AG04450 (cell line): ENCODE measurements at places on chromosomes 5 and 9.
A peak's percentile ranks its signal among the peaks of the same experiment; 100 is the strongest.

GRCh38 chr9:128341435-128341849 is 1.1 kb downstream of the SLC27A4 start:
- no peak for DNase-seq

DNA sequence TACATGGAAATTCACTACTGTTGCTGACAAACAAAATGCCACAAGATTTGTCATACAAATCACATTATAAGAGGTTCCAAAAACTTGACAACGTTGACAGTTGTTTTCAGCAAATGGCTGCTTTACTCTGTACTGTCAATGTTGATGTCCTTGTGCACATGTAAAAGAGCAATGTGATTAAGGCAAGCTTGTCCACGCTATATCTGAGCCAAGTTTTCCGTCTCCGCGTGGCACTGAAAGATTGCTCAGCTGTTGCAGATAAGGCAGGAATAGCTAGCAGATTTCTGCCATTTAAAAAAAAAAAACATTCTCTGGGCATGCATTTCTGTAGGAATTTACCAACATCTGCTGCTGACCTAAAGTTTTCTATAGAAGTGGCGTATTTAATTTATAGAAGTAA is 46.4 kb upstream of the MEF2C start:
- DNase-seq, result no peak

- no peak for DNase-seq
Measured at GRCh38 chr5:38330207-38330606, 71.8 kb downstream of the EGFLAM start.

DNA sequence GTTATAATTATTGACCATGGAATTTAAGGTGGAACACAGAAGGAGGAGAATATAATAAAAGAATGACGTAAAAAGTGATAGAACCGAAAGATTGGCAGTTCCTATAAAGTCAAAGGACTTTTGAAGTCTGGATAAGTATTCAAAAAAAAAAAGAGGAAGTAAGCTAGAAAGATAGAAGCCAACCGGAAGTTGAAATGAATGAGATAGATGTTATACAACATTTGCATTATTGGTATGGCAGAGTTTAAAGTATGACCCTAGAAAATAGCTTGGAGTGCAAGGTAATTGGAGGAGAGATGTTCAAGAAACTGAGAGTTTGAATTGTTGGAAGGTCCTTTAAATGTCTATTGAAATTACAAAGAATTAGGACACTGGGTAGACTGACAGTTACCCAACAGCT is 293.6 kb downstream of the FER start:
- no peak for DNase-seq

- no peak for DNase-seq
Measured at GRCh38 chr9:132301521-132301920, 53.3 kb downstream of the SETX start.

DNA sequence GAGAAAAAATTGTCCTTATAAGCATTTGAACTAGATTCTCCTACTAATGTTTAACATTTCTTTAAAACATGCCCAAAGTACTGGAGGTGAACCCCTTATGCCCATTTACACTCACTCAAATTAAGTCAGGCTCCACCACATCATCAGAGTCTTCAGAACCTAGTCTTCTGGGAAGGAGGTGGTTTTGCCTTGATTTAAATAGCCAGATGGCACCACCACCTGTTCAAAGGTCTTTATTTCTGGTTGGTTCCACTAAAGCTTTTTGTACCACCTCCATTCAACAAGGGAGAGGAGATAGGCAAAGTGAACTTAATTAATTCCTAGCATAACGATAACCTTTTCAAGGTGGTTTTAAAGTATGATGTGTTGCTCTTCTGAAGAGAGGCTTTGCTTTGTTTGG is 189.5 kb downstream of the SLF1 start:
- no peak for DNase-seq

GRCh38 chr9:99419070-99419469 is 197.0 kb downstream of the SEC61B start:
- DNase-seq, result peak; percentile 34

DNA sequence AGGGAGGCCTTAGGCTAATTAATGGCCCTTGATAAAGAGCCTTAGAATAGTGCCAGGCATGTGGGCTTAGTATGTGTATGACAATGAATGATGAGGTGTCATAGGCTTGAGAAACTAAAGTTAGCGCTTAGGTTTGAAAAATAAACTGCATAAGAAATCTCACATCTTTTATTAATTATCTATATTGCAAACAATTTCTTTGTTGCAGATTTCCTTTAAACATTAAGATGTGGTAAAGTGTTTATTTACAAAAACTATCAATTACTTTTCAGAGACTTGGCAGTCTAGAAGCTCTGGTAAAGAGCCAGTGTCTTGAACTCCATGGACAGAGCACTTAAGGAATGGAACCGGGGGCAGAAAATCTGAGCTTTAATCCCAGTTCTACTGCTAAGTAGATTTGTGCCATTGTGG is 23.1 kb downstream of the MAP1B start:
- peak; percentile 27 for DNase-seq

DNA sequence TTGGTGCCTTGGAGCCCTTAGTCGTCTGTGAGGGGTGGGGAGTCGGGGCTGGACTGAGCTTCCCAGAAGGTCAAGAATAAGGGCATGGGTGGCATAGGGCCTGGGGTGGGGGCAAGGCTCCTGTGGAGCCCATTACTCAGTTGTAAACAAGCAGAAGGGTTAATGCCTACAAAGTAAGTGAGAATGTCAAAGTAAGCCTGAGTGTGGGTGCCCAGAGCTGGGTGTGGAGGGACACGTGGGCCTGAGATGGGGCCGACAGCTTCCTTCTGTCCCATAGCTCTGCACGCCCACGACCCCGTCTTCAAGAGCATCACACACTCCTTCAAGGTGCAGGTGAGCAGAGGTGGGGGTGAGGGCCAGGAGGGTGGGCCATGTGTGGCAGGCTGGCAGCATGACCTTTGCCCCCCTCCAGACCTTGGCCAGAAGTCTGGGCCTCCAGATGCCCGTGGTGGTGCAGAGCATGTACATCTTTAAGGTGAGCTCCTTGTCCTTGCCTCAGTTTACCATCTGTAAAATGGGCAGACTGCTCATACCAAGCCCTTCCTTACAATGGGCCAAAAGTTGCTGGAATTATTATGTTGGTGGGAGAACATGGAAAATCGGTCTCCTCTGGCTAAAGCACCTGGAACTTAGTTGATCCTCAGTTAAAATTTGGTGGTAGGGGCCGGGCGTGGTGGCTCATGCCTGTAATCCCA is 11.1 kb downstream of the DOLK start:
- DNase-seq, result no peak

- no peak for DNase-seq
Measured at GRCh38 chr9:79196606-79197005, 375.2 kb upstream of the TLE4 start.

- no peak for DNase-seq
Measured at GRCh38 chr5:139982975-139983240, 60.2 kb downstream of the NRG2 start.

DNA sequence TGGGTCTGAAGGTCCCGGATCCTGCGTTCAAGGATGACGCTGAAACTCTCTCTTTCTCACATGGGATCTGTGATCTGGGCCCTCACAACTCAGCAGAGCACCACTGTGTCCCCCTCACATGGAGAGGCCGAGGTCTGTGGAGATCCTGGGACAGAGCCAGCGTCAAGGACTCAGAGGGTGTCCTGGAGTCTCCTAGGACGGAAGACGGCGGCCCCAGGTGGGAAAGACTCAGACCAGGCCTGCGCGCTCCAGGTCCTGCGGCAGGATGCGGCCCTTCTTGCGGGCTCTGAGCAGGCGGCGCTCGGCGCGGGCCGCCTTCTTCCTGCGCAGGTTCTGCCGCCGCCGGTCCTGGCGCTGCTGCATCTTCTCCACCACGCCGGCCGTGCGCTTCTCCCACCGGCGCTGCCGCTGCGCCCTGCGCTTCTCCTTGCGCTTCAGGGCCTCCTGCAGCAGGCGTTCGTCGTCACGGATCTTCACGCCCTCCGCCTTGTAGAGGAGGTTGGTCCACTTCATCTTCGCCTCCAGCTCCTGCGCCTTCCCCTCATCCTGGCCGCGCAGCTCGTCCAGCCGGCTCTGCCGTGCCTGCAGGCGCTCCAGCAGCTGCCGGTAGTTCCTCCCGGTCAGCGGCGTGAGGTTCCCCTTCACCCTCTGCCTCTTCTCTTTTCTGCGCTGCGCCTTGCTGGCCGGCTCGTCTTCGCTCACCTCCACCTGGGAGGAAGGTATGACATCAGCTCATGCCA is 4.2 kb downstream of the SURF6 start:
- DNase-seq, result no peak

- no peak for DNase-seq
Measured at GRCh38 chr9:85516455-85516854, 225.3 kb downstream of the AGTPBP1 start.

GRCh38 chr5:13212886-13213285 is 731.6 kb downstream of the DNAH5 start:
- DNase-seq, result no peak

DNA sequence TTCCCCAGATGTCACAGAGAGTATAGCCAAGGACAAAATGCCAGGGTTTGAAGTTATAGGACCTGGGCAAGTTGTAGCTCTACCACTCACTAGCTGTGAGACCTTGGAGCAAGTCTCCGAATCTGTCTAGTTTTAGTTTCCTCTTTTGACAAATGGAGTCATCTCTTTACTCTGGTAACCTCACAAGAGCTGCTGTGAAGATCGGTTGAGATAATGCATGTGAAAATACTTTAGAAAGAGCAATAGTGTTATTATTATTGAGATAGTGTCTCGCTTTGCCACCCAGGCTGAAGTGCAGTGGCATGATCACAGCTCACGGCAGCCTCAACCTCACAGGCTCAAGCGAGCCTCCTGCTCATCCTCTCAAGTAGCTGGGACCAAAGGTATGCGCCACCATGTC is 117.9 kb upstream of the NR5A1 start:
- DNase-seq, result no peak

- no peak for DNase-seq
Measured at GRCh38 chr5:92864591-92864990, 716.4 kb downstream of the NR2F1-AS1 start.

- peak; percentile 52 for DNase-seq
Measured at GRCh38 chr5:135950611-135951010, 4.2 kb downstream of the LECT2 start.

- no peak for DNase-seq
Measured at GRCh38 chr5:175837171-175837699, 34.1 kb upstream of the CPLX2 start.

DNA sequence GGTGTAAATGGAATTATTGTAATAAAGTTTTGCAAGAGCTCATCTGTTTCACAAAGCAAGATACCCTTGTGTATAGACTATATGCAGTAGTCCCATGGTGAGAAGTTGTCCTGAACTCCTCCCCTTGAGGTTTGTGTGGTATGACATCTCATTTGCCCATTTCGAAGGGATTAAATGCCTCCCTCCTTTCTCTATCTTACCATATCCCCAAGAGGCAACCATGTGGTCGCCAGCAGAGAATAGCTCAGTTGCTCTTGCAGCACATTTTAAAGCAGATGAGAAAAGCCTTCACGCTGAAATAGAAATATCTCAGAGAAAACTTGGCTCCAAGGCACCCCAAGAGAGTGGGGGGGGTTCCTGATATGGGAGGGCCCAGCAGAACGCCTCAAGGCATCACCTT is 4.6 kb downstream of the SEMA6A start:
- DNase-seq, result no peak

DNA sequence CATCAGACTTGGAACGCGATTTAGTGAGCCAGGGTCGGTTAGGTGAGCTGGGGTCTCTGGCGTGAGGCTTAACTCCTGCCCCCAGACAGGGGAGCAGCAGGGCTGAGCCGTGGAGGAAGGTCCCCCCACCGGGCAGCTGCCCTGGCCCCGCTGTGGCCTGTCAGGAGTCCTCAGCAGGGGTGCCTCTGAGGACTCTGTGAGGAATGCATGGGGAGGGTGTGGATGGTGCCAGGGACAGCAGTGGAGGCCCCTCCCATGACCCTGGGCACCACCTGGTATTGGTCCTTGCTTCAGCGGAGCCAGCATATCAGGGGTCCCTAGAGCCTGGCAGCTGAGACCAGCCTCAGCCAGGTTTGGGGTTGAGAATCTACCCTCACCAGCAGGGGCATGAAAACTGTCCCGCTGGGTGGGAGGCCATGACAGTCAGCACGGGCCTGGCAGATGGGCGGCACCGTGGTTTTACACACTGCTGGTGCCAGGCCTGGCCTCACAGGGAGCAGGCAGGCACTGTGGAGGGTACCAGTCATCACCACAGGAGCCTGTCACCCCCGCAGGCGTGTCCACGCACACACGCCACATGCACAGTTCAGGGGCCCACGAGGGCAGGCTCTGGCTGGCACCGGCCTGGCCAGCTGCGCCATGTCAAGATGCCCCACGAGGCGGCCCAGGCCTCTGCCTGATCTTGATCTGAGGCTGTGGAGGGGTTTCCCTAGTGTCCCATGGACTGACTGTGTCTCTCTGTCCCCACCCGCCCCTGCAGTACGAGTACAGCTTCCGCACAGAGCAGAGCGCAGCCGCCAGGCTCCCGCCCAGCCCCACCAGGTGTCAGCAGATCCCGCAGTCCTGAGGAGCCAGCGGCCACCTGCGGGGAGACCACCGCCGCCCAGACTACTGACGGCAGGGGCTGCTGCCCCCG is 111.1 kb upstream of the LMX1B start:
- no peak for DNase-seq

- DNase-seq, result no peak
Measured at GRCh38 chr9:137056739-137057415, 3.0 kb upstream of the ENTPD2 start.

GRCh38 chr5:14386884-14387624 is 194.5 kb upstream of the OTULINL start:
- no peak for DNase-seq

DNA sequence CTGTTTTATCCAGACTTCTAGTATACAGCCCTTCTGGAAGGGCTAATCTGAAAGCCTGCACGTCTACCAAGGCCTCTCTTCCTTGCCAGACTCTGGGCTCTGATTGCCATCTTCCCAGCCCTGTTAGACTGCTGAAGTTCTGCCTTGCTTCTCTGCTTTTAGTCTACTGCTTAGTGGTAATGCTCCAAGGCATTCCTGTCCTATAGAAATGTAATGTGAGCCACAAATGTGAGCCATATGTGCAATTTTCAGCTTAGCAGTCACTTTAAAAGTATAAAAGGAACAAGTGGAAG is 32.1 kb downstream of the WNK2 start:
- no peak for DNase-seq

DNA sequence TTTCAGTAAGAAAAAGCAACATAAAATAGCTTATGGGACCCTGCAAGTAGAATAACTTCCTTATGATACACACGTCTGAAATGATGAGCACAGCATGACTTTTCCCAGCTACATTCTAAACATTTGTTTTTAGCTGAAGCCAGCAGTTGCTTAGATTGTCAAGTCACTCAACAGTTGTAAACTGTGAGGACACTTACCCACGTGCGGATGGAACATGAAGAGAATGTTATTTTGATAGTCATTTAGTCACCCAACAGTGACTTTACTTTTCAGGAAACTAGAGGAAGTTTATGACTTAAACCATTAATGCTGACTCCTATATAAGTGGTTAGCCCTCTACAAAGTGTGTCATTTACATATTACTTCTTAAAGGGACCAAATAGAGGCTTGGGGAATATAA is 3.0 kb downstream of the HACD4 start:
- DNase-seq, result no peak

DNA sequence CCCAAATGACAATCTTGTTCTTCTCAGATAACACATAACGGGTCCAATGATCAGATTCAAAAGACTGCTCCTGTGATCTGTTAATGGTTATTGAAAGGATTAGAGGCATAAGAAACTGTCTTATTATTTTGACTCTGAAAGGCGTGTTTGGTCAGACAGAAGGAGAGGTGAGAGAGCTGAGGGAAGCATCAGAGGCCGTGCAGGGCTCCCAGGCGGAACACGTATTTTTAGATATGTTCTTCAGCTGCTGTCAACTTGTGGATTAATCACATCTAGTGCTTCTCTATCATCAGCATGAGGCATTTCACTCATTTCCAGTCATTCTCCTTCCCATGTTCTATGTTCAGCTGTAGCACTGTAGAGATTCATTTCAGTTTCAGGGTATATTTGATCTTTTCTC is 199.8 kb downstream of the MAPKAP1 start:
- DNase-seq, result no peak
